ENCODE measurements at places on chromosomes 6 and 20.
A peak's percentile ranks its signal among the peaks of the same experiment; 100 is the strongest.

DNA sequence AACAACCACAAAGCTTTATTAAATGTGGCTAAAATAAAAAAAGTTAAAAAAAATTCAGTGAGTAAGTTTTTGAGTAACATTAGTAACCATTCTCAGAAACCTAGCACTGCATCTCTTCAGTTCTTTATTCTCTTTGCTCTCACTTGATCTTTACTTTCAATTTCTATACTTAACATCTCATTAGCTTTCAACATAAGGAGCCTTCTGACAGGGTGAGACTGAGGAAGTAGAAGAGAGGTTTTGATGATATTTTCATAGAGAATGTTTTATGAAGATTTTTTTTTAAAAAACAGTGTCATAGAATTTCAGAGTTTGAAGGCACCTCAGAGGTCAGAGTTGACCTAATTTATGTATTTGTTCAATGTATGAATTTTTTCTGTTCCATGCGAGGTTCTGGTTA is 60.8 kb downstream of the FAM83B start:
- DNase-seq: no peak

GRCh38 chr6:166206510-166207283 is 39.0 kb upstream of the TBXT start:
- DNase-seq: no peak

DNA sequence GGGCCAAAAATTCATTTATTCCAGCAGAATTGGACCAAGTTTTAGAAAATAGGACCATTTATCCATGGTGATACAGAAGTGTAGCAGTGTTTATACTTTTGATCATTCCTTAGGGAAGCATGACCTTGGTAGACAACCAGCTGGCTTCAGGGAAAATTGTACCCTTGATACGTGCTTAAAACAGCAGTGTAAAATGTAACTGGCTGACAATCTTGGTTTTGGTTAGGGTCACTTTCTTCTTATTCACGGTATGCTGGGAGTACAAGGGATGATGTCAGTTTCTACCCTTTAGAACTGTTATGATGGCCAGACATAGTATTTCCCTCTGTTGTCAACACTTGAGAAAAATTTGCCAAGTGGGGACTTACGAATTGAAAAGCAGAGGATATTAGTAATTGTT is 157.1 kb downstream of the BCKDHB start:
- DNase-seq: no peak

DNA sequence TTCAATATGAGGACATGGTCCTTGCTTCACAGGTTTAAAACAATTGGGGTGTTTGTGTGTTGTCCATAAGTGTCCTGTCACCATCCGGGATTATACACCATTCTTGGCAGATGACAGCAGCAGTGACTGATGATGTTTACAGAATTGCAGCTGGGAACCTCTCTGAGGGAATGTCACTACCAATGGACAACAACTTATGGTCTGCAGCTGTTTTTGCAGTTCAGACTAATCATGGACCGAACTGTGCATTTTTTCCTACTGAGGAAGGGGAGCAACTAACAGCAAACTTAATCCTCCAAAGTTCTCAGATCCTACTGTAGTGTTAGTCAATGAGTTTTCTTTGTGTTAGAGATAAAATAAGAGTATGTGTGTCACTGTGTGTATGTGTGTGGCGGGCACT is 26.0 kb downstream of the FAM229B start:
- no peak for DNase-seq

DNA sequence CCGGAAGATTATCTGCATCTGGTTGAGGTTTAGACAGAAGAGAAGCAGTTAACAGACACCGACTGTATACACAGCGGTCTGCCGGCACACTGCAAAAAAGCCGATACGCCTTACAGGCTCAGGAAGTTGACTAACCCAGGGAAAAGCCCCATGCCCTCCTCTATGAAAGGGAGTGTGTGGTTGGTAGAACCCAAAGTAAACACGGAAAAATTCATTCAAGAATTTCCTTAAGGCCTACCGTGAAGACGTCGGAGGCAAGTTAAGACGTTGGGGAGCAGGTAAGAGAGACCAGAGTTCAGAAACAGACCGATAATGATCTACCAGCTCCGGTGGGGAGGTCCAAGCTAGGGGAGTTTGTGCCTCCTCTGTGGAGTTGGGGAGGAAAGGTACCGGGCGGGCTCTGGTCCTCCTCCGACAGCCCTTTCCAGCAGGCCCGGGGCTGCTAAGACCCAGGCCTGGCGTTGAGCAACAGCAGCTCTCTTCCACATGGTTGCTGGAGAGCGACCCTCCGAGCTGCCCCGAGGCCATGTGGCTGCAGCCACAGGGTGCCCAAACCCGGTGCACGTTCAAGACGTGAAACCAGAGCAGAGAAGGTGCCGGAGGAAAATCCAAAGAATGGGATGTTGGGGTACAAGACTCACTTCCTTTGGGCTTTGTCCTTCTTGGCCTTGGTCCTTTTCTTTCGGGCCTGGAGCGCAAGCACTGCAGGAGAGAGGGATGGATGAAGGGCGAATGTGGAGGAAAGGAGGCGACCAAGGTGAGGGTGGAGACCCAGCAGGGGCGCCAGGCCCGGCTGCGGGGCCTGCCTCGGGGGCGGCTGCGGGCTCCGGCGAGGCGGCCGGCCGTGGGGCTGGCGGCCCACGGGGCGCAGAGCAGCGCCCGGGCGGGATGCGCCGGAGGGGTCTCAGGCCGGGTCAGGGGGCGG is 809 bp downstream of the SRPK1 start:
- peak; percentile 31 for DNase-seq

GRCh38 chr6:101486726-101487125 is 93.2 kb downstream of the GRIK2 start:
- no peak for DNase-seq

DNA sequence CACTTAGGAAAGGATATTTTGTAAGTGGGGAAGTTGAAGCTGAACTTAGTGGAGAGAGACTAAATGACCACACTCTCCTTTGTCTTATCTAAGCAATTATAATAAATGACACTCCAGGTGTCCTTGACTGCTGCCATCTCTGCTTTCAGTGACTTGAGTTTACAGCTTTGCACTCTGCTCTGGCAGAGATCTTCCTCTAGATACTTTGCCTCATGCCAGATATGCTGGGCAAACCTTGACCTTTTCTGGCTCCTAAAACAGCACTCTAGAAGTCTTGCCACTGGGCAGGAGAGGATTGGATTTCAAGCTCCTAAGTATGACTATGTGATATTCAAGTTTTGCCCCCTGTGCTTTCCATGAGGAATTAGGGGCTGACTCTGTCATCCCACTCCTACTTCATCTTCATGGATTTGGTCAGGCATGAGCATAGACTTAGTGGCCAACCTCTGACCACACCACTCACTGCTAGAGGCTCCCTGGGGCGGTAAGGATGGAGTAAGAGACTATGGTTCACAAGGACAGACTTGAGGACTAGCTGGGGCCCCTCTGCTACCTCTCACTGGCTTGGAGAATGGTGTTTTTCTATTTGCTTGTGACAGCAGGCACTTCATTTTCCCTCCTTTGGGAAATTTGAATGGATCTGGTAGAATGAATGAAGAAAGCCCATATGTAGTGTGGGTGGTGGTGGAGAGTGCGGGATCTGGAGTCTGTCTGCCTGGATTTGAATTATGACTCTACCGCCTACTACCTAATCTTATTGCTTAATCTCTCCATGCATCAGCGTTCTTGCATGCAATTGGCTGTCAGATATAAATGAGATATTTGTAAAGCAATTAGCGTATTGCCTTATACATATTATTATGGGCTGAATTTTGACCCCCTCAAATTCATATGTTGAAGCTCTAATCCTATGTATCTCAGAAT is 191.4 kb downstream of the REV3L start:
- DNase-seq: no peak

- DNase-seq: no peak
These were observed 600.4 kb upstream of the JAG1 start for GRCh38 chr20:11274141-11274594.

- DNase-seq: no peak
These were observed 61.4 kb downstream of the PDSS2 start for GRCh38 chr6:107398001-107398400.

DNA sequence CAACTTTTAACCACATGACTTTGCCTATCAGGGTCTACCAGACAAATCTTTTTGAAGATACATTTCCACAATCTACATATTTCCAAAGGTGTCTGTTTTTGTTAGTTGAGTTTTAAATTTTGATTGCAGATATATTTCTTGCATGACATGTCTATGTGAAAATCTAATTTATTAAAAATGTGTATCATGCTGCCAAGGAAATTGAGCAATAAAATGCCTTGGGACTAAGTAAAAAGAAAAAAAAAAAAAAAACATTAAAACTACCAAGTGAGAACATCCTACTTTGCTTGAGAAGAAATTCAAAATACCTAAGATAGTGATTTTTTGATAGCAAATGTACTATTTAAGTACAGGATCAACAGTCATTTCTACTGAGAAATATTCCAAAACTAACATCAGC is 17.7 kb downstream of the SLC17A5 start:
- DNase-seq: no peak

DNA sequence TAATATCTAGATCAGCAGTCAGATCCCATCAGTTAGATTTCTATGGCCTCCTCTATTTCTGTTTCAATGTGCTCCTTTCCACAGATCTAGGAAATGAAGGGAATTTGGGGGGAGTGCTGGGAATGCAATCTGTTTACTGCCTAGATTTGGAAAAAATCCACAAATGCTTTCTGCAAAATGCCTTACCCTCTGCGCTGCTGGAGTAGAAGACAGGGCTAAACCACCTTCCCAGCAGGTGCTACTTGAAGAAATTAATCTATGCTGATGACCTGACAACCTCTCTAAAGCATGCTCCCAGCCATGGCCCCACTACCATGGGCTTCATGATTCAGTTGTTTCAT is 46.2 kb downstream of the LY86 start:
- no peak for DNase-seq

GRCh38 chr20:23161244-23161891 is 75.2 kb upstream of the CD93 start:
- DNase-seq: no peak

DNA sequence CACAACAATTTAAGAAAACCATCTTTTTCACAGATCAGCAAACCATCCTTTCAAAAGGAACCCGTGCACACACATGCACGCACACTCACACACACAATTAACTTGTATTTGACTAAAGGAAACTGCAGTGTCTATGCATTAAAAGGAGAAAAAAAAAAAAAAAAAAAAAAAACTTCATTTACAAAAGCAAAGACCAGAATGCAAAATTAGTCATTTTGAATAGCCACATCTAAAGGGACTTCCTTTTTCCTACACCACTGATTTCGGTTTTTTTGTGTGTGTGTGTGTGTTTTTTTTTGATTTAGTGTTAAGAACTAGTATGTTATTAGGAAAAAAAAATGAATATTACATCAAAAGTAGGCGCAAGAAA is 6.3 kb downstream of the ZMYND8 start:
- DNase-seq: no peak

DNA sequence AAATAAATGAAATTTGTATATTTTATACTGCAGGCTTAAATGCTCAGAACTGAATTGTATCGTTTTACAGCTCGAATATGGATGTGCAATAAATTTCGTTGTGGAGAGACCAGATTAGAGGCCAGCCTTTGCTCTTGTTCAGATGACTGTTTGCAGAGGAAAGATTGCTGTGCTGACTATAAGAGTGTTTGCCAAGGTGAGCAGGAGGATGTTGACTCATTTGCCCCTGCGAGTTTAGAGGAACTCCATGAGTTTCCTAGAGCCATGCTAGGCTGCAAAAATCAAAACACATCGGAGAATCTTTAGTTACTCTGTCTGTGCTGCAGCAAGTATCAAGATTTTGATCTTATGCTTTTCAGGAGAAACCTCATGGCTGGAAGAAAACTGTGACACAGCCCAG is 15.4 kb downstream of the ENPP3 start:
- no peak for DNase-seq

DNA sequence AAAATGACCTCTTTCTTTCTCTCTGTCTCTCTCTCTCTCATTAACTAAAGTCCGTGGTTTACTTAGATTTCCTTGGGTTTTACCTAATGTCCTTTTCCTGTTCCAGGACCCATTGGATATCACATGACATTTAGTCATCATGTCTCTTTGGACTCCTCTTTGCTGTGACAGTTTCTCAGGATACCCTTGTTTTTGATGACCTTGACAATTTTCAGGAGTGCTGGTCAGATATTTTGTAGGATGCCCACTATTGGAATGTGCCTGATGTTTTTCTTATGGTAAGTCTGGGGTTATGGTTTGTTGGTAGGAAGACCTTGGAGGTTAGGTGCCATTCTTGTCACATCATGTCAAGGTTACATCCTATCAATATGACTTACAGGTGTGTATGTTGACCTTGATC is 199.2 kb upstream of the HTR1E start:
- no peak for DNase-seq

DNA sequence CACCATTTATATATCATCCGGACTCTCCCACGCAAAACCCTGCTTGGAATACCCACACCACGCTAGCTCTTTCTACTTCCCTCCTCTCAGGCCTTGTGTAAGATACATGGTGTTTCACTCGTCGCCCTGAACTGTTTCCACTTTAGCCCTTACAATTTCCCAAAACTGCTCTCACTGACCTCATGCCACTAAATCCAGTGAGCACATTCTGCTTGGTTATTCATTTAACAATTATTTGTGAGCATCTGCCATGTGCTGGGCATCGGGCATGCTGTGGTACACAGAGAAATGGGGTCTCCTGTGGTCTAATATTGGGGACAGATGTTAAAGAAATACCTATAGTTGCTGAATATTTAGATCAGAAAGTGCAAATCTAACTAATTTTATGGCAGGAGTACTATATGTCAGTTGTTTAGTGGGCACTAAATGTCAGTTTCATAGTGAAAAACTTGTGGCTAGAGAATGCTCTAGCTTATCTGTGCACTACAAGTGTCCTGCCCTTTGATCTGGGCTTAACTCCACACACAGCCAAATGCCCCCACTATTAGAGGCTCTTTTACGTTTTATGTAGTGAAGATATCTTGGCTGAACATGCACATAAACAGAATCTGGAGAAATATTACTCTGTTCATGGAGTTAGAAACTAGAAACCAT is 41.0 kb downstream of the PLEKHG1 start:
- no peak for DNase-seq

GRCh38 chr6:56708810-56709597 is 66.3 kb upstream of the DST start:
- DNase-seq: no peak

DNA sequence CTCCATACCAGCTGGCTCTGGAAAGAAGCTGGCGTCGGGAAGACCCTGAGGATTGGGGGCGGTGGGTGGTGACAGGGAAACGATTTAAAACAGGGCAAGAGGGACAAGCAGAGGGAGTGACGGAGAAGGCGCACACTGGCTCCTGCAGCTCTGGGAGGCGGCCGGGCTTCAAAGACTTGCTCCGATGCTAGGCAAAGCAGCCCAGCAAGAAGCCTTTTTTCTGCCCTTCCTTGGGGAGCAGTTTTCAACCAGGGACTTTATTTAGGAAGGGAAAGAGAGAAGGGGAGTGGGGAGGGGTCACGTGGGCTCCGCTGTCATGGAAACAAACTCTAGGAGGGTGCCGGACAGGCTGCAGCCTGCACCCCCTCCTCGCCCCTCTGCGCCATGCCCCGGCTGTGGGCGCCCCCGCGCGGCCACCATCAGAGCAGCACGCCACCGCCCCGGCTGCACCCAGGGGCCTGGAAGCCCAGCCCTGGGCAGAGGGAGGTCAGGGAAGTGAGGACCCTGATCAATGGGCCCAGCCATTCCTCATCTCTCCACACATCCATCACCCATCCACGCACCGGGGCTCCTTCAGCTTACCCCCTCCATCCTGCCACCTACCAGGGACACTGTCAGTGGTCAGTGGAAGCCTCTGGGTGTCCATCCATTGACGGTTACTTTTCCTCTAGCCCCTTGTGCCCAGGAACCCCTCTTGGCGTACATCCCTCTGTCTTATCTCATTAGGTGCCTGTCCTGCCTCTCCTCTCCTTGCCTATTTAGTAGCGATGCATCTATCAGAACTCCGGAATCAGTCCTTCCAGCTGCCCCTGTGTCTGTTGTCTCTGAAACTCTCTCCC is 66.6 kb upstream of the CCDC167 start:
- DNase-seq: peak; percentile 68

- no peak for DNase-seq
These were observed 41.4 kb downstream of the TPD52L1 start for GRCh38 chr6:125194941-125195340.
